ENCODE measurements at places on chromosomes 16 and 17.

GRCh38 chr16:79599256-79599836 is 1.2 kb downstream of the MAF start:
- no peak for DNase-seq

GRCh38 chr16:74249254-74249653 is 47.4 kb upstream of the PSMD7 start:
- no peak for DNase-seq

DNA sequence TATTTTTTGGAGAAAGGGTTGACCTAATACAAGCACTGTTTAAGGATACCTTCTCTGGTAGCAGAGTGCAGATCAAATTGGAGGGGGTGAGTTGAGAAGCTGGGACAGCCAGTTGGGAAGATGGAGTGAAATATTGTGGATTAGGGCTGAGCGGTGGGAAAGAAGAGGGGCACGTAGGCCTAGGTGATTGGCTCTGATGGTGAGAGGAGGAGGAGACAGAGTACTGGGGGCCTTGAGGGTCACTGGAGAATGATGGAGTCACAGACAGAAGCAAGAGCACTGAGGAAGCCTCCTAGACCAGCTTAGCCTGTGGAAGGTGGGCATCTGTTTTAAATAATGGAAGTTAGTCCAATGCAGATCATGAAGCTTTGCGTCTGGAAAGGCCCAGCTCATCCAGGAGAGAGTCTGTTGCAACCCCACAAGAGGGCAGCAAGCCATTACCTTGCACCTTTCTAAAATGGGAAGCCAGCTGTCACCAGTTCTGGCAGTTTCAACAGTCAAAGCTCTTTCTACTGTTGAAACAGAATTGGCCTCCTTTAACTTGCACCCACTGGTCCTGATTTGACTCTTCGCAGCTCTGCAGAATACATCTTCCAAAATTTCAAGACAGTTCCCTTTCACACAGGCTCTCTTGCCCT is 11.8 kb downstream of the SLC9A5 start:
- DNase-seq = peak; percentile 39

GRCh38 chr16:89484923-89485679 is 5.3 kb downstream of the ANKRD11 start:
- no peak for DNase-seq

- no peak for DNase-seq
These were observed 7.5 kb upstream of the KCNG4 start for GRCh38 chr16:84247331-84247730.

DNA sequence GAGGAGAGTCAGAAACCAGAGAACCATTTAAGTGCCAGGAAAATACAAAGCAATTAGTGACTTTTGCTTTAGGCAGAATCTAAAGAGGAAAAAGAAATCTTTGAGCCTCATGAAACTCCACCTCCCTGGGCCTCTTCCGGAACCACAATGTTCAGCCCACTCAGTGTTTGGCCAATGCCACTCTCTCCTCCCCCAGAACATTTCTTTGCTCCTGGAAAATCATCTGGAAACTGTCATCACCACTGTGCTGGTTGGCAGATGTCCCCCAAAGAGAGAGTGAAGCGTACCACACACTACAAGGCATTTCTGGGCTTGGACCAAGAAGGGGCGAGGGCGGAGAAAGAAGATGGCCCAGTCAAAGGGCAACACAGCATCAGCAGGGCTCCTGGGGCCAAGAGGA is 7.1 kb upstream of the SOX9 start:
- DNase-seq = no peak

GRCh38 chr16:49918257-49918656 is 62.3 kb upstream of the ZNF423 start:
- no peak for DNase-seq

- no peak for DNase-seq
These were observed 20.7 kb upstream of the SP2 start for GRCh38 chr17:47875011-47875985.

DNA sequence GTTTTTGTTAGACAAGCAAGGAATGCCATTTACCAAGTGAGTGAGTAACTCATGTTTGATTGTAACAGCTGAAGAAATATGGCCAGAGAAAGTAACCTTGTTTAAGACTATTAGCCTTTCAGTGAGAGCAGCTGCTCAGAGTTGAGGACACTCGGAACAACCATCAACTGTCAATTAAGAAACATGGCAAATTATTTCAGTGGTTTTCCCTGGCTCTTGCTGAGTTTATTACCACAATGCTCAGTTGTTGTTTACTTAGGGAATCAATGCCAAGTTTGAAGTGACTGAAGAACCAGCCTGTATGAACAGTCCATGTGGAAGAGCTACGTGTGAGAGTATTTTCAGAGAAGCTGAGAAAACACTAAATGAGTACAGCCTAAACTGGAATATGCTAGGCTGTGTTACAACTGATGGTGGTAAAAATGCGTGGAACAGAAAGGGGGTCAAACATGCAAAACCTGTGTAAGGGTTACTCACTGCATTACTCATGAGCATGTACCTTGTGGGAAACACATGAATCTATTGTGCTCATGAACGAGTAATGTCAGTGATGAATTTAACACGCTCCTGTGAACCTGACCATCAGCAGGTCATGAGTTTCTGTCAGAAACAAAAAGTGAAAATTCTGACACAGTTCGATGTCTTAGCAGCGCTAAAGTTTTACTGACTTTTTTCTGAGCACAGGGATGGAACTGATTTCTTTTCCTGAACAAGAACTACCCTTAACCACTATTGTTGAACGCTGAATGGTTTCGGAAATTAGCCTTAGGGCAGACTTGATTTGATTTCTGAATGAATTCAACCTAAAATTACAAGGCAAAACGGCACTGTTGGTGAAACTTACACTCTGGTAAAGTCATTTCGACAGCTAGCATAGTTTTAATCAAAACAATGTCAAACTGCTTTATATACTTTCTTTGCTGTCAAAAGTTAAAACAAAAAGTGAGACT is 33.5 kb downstream of the GNA13 start:
- peak; percentile 70 for DNase-seq

DNA sequence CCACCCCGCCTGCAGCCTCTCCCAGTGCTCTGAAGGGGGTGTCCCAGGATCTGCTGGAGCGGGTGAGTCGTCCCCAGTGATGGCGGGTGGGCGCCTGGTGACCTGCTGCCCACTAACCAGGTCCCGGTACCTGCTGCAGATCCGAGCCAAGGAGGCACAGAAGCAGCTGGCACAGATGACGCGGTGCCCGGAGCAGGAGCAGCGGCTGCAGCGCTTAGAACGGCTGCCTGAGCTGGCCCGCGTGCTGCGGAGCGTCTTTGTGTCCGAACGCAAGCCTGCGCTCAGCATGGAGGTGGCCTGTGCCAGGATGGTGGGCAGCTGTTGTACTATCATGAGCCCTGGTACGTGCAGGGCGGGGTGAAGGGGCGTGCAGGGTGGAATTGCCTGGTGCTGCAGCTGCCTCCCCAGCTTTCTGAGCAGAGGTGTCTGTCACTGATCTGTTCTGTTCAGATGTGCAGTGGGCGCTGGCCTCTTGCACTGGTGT is 3.6 kb downstream of the CDT1 start:
- no peak for DNase-seq

- DNase-seq = no peak
These were observed 152.7 kb upstream of the CHMP6 start for GRCh38 chr17:80839026-80839345.

- DNase-seq = no peak
These were observed at the start of gene LPO for GRCh38 chr17:58238147-58238634. Gene LPO, plus strand, starts transcription at chr17:58238584. Its CDS starts 4,396 bp downstream, at chr17:58242980.

GRCh38 chr17:7262935-7263800 is 890 bp upstream of the CLDN7 start:
- no peak for DNase-seq

GRCh38 chr16:11058832-11059231 is 114.5 kb downstream of the CLEC16A start:
- DNase-seq = no peak

- no peak for DNase-seq
These were observed 105.2 kb downstream of the CLEC16A start for GRCh38 chr16:11049396-11050059.

DNA sequence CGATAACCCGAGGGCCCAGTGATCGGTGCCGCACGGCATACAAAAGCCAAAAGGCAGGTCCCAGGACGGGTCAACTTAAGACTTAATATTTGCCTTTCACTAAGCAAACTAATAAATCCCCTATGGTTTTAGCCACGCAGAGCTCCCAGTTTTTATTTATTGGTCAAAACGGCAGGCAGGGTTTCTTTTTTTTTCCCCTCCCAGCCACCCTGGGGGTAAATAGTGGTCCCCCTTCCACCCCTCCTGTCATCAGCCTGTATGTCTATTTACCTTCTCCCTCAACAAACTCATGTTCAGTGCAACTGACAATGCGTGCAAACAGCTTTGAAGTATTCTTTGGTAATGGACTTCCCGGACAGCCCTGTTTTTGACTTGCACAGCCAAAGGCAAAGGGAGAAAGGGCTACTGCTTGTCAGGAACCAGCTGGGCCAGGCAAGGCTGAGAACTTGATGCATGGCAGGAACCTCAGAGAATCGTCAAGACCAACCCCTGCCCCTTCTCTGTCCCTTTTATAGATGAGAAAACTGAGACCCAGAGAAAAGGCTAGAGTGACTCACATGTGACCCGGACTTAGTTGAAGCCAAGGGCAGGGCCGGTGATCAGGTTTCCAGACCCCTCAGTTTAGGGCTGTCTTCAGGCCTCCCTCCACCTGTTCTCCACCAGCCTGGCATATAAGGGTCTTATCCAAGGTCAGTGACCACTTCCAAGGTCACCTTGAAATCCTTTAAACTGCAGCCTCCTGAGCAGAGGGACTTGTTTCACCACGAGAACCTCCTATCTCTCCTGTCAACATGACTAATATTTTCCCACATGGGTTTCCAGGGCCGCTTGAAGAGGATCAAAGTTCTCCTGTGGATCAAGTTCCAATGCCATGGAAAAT is 279.0 kb downstream of the SOX9 start:
- no peak for DNase-seq

DNA sequence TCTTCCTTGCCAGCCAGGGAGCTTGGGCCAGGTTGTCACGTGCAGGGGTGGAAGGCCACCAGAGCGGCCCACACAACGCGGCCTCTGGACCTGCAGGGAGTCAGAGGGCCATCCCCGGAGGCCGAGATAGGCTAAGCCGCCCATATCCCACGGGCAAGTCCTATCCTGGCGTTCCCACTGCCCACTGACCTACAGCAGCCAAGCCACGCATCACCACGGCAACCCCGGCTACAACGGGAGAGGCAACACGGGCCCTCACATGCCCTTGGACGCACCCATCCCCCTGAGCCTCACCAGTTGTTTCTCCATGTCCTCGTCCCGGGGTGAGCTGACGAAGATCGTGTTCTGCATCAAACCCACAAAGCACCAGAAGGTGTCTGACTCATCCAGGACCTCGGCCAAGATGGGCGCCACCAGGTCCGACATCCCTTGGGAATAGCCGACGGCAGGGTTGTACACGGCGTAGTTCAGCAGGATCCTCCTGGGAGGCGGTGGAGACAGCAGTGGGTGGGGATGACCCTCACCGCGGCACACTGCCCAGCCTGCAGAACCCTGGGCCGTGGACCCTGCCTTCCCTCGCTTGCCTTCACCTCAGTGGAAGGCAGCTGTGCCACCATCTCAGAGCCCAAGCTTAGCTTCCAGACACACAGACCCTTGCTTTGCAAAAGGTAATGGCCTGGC is 88.2 kb downstream of the TBC1D16 start:
- DNase-seq = no peak

GRCh38 chr17:59490216-59490615 is 75.2 kb upstream of the DHX40 start:
- no peak for DNase-seq

DNA sequence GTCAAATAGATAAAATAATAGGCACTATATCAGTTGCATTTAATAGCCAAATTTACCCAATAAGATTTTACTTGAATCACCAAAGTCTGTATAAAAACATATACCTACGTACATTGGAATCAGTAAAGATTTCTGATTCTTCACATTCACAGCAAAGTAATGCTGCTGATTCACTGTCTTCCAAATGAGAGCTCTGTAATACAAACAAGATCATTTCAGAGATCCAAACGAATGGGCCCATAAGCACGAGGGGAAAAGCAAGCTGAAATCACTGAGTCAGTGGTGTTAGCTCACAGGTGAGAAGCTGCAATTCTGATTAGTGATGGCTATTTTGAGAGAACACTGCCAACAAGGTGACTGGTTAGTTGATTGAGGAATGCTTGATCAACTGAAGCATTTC is 81.3 kb downstream of the SSH2 start:
- no peak for DNase-seq

DNA sequence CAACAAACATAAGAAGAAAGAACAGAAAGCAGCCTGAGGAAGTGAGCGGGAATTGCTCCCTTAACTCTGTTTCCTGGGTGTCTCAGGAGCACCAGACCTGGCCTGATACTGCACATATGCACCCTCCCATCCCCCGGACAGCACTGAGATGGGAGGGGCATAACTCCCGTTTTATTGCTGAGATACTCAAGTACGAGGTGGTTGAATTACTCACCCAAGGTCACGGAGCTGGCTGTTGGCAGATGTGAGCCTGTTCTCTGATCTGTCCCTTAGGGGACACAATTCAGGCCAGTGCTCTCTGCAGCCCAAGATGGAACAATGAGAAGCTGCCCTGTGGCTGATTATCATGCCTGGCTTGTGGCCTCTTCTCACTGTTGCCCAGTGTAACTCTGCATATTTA is 9.1 kb upstream of the MED9 start:
- no peak for DNase-seq

- DNase-seq = no peak
These were observed 4.4 kb upstream of the ZNF469 start for GRCh38 chr16:88378401-88378800.

- no peak for DNase-seq
These were observed 775 bp upstream of the PAGR1 start for GRCh38 chr16:29815032-29815721.

DNA sequence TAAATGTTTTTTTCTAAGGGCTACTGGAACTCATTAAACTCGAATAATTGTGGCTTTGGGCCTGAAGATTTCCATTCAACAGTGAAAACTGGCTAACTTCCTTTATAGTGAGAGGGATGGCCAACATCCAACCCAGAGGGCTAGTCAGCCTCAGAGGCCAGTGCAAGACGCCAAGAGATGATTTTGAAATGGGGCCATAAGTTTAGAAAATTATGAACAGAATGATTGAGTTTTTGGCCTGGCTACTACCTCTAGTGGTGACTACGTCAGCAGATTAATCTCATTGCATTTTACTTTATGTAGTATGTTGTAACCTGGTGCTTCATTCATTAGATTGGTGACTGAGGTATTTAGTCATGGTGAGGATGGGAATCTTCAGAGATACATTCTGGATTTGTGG is 28.4 kb downstream of the HAPSTR1 start:
- no peak for DNase-seq

DNA sequence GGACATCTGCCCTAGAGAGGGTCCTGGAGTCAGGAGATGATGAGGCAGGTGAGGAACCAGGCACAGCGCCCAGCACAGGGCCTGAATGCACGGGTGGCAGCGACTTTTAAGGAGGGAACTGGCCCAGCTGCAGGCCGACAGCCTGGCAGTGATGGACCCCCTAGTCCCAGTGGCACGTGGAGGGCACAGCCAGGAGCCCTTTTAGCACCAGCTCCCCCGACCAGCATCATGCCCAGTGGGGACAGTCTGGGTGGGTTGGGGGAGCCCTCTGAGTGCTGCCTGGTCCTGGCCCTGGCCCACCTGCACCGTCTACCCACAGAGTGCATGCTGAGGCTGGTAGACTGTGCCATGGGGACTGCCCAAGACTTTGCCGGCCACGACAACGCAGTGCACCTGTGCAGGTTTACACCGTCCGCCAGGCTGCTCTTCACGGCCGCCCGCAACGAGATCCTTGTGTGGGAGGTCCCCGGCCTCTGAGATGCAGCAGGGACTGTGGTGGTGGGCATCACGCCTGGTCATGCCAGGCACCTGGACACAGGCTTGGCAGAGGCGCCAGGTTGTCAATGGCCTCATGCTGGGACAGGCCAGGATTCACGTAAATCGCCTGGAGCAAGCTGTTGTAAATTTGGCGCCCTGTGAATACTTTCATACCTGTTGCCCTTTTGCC is 686 bp upstream of the RHOT2 start:
- no peak for DNase-seq

GRCh38 chr16:1093284-1094123 is 2.5 kb downstream of the C1QTNF8 start:
- no peak for DNase-seq

All from RCC 7860 (cell line).